ENCODE measurements at places on chromosomes 16 and 17. TPM values are rescaled to one million over a fixed set of nuclear protein-coding genes. Genes with fewer than 3 reads are reported as not detected.
A peak's percentile ranks its signal among the peaks of the same experiment; 100 is the strongest.

Gene TEKT5
- total RNA-seq = 20.7 TPM

DNA sequence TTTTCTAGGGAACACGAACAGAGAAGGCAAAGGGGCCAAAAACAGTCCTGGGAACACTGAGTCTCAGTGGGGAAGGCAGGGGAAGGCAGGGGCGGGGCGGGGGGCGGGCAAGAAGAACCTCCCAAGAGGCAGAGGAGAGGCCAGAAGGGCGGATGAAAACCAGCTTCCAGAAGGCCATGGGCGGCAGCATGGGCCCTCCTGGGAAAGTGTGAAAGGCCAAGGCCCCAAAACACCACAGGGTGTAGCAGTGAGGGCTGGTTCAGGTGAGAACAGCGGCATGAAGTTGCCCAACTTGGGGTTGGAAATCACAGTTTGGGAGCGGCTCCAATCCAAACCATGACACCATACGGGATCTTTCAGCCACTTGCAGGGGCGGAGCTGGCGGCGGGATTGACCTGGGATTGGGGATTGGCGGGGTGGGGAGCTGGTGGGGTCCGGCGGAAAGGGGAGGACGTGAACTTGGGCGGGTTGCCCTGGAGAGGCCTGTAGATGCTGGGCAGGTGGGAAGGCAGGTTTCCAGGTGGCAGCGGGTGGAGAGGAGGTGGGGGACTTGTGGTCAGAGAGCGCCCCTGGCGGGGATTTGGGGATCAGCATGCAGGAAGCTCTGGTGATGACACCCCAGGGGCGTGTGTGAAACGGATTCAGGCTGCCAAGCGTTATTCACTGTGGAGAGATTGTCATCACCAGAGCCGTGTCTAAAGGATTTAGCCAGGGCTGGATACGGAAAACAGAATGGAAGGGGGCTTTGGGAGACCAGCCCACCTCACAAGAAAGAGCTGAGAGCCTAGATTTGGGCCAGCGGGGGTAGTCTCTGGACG lies 80.9 kb downstream of the ARHGAP23 start:
- H3K4me3 ChIP-seq = peak overlapping the region; percentile 12
- peaks cover 13% of the 10 kb centered on the region for H3K4me1 ChIP-seq
- H3K27ac ChIP-seq = no peak overlapping the region
- DNase-seq = peak; percentile 74
- H3K27me3 ChIP-seq = no peaks in the 10 kb centered on the region
- H3K36me3 ChIP-seq = no peaks in the 10 kb centered on the region

- no peak overlapping the region for H3K27ac ChIP-seq
- no peaks in the 10 kb centered on the region for H3K4me1 ChIP-seq
- no peak for DNase-seq
- no peak overlapping the region for H3K4me3 ChIP-seq
- H3K36me3 ChIP-seq = no peaks in the 10 kb centered on the region
- no peaks in the 10 kb centered on the region for H3K27me3 ChIP-seq
Measured at GRCh38 chr17:51144266-51145022, 8.9 kb upstream of the NME1 start.

DNA sequence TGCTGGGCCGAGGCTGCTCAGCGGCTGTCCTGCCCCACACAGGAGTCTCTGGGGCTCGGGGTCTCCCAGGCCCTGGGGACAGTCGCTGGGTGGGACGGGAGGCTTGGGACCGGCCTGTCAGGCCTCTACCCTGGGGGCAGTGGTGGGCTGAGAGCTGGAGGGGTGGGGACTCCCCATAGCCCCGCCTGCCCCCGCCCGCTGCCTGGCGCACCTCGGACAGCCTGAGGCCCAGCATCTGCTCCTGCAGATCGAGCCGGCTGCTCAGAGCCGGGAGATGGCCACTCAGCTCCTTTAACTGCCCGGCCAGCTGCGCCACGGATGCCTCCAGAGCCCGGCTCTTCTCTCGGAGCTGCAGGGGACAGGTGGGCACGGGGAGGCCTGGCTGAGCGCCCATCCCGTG lies 6.7 kb downstream of the PERCC1 start:
- no peaks in the 10 kb centered on the region for H3K36me3 ChIP-seq
- H3K4me1 ChIP-seq = no peaks in the 10 kb centered on the region
- H3K27me3 ChIP-seq = no peaks in the 10 kb centered on the region
- H3K27ac ChIP-seq = no peak overlapping the region
- DNase-seq = no peak

Gene EVPLL
- total RNA-seq = 1.7 TPM

Gene LAT
- 9.0 TPM for total RNA-seq

Gene ADGRG3
- 0.63 TPM for total RNA-seq

Data from testis (tissue), 5 donors.